ENCODE measurements at places on chromosomes 2 and 18.

- DNase-seq = no peak
Observed at GRCh38 chr2:220101980-220102379, 474.6 kb downstream of the SLC4A3 start.

GRCh38 chr2:99555404-99555803 is 65.6 kb upstream of the REV1 start:
- no peak for DNase-seq

GRCh38 chr2:240983996-240984498 is 14.4 kb upstream of the SNED1 start:
- DNase-seq = no peak

GRCh38 chr2:168089200-168089599 is 158.2 kb downstream of the STK39 start:
- DNase-seq = no peak

DNA sequence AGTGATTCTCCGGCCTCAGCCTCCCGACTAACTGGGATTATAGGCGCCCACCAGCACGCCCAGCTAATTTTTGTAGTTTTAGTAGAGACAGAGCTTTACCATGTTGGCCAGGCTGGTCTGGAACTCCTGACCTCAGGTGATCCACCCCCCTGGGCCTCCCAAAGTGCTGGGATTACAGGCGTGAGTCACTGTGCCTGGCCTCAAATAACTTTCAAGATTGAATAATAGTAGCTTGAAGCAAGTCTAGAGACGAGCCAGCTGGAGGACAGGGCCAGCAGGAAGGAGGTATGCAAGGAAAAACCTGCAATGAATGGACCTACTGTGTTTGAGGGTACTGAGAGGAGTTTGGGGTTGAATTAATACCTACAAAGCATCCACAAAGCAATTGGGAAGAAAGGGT is 87.5 kb downstream of the MSH2 start:
- no peak for DNase-seq

DNA sequence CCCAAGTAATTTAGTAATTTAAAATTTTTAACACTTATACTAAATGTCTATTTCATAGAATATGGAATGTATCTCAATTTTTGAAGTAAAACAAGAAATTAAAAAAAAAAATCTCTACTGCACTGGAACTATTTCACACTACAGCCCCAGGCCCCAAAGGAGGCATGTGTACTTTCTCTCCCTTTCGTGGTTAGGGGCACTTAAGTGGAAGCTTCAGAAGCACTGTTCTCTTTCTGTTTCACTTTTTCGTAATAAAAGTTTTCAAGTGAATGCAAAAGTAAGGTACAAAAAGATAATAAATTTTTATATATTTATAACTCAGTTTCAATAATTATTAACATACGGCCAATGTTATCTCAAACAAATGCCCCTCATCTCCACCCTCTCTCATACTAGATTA is 123.8 kb upstream of the STON1 start:
- DNase-seq = no peak

- peak; percentile 48 for DNase-seq
Observed at GRCh38 chr2:218397820-218398436, 1.7 kb upstream of the CTDSP1 start.

DNA sequence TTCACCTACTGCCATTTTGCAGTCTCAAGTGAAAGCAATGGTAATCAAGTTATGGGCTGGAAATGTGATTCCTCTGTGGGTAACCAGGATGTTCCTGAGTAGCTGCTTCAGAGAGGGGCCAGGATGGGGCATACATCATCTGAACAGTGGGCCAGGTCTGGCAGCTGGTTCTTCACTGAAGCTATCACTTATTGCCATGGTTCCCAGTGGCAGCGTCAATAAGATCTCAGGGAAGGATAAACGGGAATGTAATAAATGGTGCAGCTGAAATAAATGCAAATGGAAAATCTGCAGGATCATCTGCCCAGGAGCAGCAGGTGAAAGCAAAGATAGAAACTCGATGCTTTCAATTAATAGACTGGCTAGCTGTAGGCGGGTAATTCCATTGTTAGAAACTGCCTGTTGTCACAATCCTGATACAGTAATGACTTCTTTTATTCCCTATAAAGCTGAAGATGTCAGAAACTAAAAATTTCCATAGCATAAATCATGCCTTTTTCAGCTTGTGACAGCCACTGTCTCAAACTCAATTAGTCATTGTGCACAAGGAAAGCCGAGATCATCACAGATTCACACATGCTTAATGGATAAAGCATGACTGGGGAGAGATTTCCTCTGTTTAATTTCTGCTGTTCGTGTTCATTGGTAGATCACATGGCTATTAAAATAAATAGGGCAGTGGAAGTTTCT is 56.2 kb upstream of the CCDC85A start:
- DNase-seq = no peak

DNA sequence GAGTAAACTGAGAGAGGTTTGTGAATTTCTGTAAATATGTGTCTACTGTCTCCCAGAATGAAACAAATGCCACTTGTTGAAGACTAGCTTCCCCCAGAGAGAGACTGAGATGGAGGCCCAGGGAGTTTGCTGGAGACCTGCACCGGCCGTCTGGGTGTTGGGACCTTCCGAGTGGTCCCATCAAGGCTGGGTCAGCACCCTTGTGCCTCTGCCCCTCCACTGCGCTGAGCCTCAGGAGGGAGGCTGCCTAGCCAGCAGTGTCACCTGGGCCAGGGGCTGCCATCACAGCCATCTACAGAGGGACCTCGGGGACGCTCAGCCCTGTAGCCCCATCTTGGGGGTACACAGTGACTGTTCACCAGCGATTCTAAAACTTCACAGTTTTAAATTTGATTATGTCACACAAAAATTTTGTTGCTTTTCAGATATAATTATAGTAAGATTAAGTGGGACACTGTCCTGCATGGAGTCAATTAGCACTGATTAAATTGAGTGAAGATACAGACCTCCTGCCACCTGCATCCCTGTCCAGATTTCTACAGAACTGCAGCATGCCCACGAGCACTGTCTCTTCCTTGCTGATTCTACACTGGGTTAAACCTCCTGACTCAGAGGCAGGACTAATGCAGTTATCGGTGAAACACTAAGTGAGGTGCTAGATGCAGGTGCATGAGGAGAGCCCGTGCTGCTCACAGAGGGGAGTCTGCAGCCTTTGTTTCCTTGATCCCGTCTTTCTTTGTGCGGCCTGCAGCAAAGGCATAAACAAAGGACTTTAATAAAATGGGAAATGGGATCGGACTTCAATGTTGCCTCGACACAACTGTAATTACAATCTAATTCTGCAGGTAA is 50.5 kb downstream of the TMEM18 start:
- DNase-seq = no peak

DNA sequence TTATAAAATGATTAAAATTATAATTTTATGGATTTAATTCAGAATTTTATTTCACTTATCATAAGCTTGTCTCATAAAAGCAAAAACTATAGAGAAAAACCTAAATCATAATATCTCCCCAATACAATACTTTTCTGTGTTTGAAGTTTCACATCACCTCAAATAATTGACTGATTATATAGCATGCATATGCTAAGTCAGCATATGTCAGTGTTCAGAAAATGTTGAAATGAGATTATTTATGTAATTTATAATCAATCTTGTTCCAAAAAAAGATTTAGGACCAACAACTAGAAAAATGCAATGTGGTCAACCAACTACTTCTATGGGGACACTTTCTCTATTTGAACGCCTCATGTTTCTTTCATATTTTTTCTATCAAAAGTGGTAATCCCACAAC is 902.6 kb downstream of the CPS1 start:
- no peak for DNase-seq

DNA sequence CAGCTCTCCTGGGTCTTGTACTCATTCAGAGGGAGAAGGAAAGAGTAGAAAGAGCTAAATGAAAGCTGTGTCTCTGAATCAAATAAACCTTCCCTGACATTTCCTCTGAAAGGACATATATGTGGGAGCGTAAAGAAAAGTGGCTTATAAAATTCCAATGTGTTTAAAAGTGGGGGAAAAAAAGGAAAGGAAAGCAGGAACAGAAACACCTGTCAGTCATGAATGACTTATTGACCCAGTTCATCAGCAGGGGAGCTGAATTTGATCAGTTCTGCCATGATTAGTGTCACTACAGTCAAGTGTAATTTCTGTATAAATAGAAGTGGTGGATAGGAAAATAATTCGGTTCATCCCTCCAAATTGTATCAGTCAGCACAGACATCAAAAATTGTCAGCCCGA is 382.5 kb downstream of the ERBB4 start:
- DNase-seq = no peak

DNA sequence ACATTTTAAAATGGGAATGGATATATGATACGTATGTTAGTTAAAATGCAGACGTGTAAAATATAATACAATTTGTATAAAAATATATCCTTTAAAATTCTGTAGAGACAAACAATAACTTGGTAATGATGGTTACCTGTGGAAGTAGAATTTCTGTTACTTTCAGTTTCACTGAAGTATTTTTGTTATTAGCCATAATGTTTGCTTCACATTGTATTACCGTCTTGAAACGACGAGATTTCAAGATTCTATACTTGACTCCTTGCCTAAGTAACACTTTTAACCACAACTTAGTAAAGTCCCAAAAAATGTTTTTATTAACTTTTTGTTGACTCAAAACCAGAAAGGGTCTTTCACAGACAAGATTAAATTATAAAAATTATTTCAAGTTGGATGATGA is 488.3 kb upstream of the VRK2 start:
- no peak for DNase-seq

GRCh38 chr2:197477797-197478196 is 21.8 kb downstream of the HSPD1 start:
- no peak for DNase-seq

- no peak for DNase-seq
Observed at GRCh38 chr2:234357666-234358065, 139.2 kb downstream of the ARL4C start.

DNA sequence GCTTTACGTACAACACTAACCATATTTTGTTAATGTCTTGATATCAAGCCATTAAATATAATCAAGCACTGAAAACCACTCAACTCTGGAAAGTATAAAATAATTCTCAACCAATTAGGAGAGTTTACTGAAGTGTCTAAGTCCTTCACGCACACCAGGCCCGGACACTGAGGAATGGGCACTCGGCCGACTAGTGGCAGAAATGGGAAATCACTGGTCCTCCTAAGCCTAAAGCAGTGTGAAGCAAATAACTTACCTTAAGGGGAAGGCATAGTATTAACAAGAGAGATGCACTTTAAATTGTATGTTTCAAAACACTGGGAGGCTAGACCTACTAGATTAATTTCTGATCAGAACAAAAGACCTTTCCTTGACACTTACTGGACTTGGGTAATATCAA is 45.7 kb downstream of the FAM210A start:
- peak; percentile 3 for DNase-seq

- no peak for DNase-seq
Observed at GRCh38 chr18:55064760-55065159, 105.5 kb upstream of the CCDC68 start.

- DNase-seq = peak; percentile 46
Observed at GRCh38 chr18:61975526-61976326, 82.9 kb upstream of the RNF152 start.

DNA sequence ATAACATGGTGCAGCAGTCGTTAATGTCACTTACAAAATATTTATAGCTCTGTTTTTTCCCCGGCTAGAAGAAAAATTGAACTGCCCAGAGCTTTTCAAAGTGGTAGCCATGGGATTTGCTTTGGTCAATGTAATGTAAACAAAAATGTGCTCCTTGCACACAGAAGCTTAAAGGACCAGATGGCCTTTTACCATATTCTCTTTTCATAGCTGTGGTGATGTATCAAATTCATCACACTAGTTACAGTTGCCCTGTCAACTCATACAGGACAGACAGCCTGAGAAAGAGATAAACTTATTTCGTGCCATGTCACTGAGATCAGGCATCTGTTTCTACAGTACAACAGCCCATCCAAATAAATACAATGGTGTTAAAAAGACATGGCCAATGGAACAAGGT is 368.1 kb upstream of the CDH19 start:
- DNase-seq = no peak

DNA sequence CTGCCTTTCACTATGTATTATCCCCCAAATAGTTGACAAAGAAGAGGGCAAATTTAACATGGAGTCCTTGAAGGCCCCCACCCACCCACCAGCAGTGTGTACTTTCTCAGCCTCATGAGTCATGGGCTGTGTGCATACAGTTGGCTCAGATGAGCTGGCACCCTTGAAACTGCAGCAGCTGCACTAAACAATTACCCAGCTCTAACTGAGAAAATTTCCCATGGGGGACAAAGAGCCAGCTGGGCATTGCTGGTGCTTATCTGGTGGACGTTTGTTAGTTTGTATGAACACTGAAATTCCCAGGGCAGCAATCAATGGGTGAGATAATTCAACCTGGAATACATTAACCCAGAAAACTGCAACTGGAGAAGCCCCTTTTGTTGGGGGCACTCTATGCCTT is 131.7 kb downstream of the GCA start:
- DNase-seq = no peak

GRCh38 chr2:30206461-30207430 is 24.6 kb upstream of the LBH start:
- no peak for DNase-seq

DNA sequence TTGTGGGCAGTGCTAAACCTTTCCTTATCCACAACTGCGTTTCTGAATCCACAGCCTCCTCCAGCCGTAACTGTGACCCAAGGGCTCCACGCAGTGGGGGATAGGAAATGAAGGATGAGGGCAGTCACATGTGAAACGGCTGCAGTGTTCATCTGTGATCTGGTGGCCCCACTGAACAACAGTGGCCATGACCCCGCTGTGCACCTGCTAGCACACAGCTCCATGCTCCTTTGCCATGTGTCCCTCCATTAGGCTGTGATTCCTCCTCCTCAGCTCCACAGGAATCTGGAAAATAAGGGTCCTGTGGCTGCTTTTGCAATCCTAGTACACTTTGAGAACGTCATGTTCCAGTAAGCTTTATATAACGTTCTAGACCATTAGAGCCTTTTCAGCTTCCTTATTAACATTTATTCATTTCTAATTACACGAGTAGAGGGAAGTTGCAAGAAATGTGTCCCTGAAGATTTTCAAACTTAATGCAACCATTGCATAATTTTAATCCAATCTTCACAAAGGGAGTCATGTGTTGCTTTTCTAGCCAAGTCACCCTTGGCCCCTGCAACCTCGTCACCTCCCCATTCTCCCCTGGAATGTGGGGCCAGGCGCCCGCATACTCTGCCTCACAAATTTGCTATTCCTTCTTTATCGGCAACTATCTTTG is 7.1 kb upstream of the NAPG start:
- DNase-seq = no peak

GRCh38 chr2:242030226-242030575 is 160.7 kb downstream of the RTP5 start:
- no peak for DNase-seq

- no peak for DNase-seq
Observed at GRCh38 chr2:223181561-223181960, 129.6 kb downstream of the KCNE4 start.

GRCh38 chr2:189587780-189588179 is 7.2 kb upstream of the SLC40A1 start:
- no peak for DNase-seq

GRCh38 chr2:66364495-66365333 is 70.2 kb upstream of the MEIS1 start:
- no peak for DNase-seq

GRCh38 chr2:194205568-194206227 is 1451.3 kb upstream of the SLC39A10 start:
- DNase-seq = no peak

- DNase-seq = no peak
Observed at GRCh38 chr18:79507546-79508480, 112.1 kb downstream of the NFATC1 start.
